Stimulated activated CD4-positive, alpha-beta T cell treated with anti-CD3 and anti-CD28 coated beads, Interleukin-4, amount 100 ng/mL, for 4 hours (primary cell): ENCODE measurements at places on chromosomes 2 and 18.

DNA sequence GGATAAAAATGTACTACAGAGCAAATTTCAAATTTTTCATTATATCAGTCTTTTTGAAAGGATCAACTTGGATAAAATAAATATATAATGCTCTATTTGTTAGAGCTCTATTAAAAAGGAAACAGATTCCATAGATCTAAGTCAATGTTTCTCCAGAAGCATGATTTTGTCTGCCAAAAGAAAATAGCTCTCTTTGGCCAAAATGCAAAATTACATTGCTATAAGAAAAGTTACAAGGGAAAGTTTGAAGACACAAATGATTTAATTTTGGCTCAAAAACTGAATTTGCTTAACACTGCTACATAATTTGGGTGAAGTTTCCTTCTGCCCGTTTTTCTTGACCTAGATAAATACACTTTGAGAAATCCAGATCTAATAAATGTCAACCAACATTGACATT lies 15.7 kb downstream of the C2orf69 start:
- no peak for DNase-seq

DNA sequence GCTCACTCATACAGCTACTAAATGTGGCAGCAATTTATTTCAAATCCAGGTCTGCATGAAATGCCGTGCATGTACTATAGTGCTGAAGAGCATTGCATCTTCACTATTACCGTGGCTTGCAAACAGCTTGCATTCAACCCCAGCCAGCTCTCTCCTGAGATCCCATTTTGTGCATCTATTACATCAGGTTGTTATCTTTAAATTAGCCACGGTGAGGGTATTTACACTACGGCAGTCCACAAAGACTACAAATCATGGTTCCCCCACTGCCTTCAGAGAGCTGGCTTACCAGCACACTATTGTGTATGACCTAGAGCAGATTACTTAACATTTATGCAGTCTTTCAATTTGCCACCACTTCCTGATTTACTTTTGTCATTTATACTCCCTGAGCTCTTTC lies 621.3 kb upstream of the LRATD1 start:
- DNase-seq = no peak

- DNase-seq = no peak
Observed at GRCh38 chr2:229718057-229718456, 3.7 kb upstream of the DNER start.

DNA sequence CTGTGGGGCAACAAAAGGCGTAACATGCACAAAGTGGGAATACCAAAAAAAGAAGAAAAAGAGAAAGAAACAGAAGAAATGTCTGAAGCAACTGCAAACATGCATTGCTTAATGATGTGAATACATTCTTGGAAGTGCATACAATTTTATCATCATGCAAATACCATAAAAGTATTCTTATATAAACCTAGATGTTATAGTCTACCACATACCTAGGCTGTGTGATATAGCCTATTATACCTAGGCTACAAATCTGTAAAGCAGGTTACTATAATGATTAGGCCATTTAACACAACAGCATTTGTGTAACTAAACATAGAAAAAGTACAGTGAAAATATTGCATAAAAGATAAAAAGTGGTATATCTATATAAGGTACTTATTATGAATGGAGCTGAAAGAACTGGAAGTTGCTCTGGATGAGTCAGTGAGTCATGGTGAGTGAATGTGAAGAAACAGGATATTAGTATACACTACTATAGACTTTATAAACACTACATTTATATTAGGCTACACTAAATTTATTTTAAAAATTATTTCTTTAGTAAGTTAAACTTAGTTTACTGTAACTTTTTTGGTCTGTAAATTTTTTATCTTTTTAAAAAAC lies 319.4 kb upstream of the KCNH7 start:
- no peak for DNase-seq

GRCh38 chr18:23812546-23813440 lies 123.5 kb downstream of the LAMA3 start:
- DNase-seq = no peak

DNA sequence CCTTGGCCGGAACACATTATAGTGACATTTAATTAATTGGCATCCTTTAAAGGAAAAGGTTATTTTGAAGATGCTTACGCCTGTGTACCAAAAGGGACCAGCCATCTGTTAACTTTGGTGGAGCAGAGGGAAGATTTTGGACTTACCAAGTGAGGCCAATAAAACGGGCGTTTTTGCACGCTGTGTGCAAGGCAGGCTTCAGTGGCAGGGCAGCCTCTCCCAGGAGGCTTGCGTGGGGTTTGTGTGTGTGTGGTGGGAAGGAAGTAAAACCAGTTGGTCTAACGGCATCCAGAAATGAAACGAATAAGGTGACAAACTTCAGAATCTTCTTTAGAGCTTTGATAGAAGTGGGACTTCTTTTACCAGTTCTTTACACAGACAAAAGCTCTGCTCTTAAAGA lies 191.7 kb downstream of the PRKCE start:
- no peak for DNase-seq

- DNase-seq = no peak
Observed at GRCh38 chr2:58261209-58261608, 20.1 kb upstream of the FANCL start.

- DNase-seq = no peak
Observed at GRCh38 chr18:28176948-28177827, at the start of gene CDH2. CDH2 (minus strand) TSS chr18:28177130; CDS start chr18:28177022, 108 bp downstream.

GRCh38 chr2:65267008-65267407 lies 39.4 kb downstream of the ACTR2 start:
- DNase-seq = no peak

GRCh38 chr2:128445523-128445900 lies 126.8 kb upstream of the HS6ST1 start:
- no peak for DNase-seq

DNA sequence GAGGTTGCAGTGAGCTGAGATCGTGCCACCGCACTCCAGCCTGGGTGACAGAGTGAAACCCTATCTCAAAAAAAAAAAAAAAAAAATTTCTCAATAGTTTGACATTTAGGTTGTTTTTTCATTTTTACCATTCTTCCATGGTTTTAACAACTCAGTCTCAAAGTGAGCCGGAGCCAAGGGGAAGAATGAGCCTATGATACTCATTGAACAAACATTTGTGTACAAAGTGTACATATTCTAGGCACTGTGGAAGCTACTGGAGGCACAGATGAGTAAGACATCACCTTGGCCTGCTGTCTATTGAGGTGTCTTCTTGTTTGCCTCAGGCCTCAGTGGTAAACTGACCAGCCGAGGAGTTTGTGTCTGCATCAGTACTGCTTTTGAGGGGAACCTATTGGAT lies 21.9 kb downstream of the CENPO start:
- DNase-seq = no peak

DNA sequence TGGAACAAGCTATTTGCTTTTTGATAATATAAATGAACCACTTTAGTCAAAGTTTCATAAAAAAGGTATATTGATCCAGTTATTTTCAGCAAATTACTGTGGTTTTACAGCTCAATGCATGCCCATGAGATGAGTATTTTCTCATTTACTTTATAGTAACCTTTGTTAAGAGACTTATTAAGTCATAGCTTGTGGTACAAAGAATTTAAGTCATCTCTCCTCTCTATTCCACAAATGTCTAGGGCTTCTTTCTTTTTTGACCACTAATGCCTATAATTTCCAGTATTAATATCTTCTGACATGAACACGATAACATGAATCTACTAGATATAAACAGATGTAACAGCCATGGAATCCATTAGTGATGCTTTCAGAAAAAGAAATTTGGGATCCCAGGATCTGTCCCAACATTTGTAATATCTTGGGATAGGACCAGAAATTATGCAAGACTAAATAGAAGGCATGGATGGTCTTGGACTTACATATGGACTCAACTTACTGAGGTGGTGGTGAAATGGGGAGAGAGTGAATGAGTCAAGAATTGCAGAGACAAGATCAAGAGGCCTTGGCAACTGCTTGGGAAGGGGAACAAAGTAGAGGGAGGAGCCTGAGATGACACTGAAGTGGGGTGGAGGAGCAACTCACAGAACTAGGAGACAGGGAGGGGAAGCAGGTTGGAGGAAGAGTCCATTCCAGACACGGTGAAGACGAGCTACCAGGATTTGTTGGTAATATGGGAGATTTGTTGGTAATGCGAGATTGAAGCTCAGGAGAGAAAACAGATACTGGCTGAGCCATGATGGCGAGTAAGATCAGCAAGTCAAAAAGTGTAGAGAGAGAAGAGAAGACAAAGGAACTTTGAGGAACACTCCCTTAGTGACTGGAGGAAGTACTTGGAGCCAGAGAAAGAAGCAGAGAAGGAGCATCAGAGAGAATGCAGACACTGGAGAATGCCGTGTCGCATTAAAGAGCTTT lies 42.4 kb upstream of the KDM3A start:
- no peak for DNase-seq

- no peak for DNase-seq
Observed at GRCh38 chr18:24656050-24656449, 195.6 kb downstream of the HRH4 start.

- no peak for DNase-seq
Observed at GRCh38 chr2:37665604-37666362, 5.7 kb downstream of the CDC42EP3 start.

DNA sequence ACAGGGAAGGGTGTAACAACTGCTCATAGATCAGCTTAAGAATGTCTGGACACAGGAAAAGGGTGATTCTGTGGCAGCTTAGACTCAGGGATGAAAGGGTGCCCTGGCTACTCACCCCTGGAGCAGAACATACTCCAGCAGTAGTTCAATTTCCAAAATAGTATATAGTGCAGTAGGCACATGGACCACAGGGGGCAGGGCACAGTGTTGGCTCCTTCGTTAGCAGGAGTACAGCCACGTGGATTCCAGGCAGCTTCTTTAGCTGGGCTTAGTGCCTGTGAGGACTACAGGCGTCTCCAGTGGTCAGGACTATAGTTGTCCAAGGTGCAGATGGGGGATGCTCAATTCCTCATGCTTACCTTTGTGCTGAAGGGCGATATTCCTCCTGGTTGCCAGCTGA lies 277.5 kb upstream of the DDX18 start:
- DNase-seq = no peak

GRCh38 chr2:111007757-111008688 lies 112.7 kb upstream of the BCL2L11 start:
- no peak for DNase-seq

- DNase-seq = no peak
Observed at GRCh38 chr2:16625759-16626158, 39.9 kb downstream of the CYRIA start.

DNA sequence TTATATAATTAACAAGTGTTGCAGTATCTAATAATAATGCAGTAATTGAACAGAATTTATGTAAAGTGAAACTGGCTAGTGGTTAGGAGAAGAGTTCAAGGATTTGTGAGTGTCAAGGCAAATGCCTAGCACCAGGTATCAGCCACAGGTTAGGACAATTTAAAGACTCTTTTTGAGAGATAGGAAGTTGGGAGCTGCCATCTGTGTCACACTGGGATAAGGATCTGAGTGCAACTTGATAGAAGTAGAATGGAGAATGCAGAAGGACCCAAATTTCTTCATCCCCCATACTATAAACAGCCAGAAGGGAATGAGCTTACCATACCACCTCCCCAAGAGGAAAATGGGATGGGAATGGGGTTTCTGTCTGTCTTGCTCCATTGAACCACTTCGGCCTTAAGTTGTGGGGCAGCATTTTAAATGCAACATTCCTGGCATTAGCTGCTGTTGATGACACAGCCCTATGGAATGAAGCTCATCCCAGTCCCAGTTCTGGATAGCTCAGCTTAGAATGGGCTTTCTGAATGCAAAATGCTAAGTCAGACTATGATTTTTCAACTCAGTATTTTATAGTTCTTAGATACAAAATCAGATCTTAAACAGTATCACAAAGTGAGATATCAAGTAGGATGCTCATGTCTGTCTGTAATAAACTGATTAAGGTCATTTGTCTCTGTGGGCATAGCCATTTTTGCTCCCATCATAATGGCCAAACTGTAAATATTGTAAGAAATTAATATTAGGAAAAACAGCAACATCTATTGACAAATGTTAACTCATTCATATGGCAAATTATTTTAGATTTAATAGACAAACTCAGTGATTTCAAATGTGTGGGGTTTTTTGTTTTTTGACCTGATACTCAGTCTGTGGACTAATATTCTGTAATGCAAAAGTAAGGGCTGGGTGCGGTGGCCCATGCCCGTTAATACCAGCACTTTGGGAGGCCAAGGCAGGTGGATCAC lies 44.0 kb downstream of the GPR155 start:
- DNase-seq = no peak

DNA sequence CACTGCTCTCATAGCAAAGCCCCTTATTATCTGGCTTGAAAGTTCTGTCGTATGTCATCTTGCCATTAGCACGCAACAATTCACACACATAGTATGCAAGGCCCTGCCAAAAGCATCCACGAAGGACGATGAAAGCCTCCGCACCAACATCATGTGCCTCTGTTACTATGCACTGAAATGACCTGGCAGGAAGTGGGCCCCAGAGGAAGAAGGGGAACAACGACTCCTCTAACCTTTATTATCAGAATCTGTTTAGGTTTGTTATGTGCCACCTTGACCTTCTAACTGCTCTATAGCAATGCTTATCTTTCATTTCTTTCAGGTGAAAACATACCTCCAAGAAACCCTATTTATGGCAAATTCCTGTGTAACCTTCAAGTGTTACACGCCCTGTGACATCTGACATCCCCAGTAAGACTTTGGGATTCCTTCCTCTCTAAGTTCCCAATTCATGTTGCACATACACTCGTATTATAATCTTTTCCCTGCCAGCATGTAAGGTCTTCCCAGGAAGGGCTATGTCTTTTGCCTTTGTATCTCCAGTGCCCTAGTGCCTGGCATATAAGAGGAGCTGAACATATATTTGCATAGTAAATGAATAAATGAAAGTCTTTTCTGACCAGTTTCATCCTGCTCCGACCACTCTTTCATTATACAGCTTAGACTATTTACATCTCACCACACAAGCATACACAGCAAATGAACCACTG lies 7.0 kb upstream of the NDUFV2 start:
- no peak for DNase-seq

- no peak for DNase-seq
Observed at GRCh38 chr2:233983445-233983844, 66.3 kb downstream of the TRPM8 start.

GRCh38 chr2:8615576-8616281 lies 66.1 kb upstream of the ID2 start:
- DNase-seq = no peak

DNA sequence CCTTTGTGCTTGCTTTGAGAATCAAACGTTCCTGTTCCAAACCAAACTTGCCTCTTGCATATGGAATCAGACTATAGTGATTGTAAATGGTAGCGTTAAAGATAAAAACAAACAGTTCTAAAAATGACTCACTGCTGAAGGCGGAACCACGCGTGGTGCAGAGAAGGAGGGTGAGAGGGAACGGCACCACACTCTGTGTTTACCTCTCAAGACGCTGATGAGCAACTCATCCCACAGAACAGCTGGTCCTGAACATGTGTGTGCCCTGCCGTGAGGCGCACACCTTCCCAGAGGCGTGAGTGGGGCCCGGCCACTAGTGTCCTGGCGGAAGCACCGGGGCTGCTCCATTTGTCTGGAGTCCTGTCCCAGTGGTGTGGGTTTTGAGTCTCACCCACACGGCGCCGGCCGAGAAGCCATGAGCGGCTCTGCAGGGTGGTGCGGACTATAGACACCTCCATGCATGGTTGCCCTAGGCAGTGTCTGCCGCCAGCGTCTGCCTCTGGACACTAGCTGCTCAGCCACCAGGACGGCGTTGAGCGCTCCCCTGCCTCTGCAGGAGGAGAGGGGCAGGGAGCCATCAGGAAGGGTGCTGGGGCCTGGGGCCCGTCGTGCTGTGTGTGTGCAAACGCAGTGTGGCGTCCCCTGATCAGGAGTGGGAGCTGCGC lies 52.1 kb downstream of the NFATC1 start:
- peak; percentile 37 for DNase-seq

GRCh38 chr2:12313445-12314126 lies 403.1 kb upstream of the TRIB2 start:
- no peak for DNase-seq

- DNase-seq = peak; percentile 5
Observed at GRCh38 chr18:79203017-79203605, 133.9 kb downstream of the ATP9B start.
